ENCODE measurements at places on chromosomes 1 and 21.

DNA sequence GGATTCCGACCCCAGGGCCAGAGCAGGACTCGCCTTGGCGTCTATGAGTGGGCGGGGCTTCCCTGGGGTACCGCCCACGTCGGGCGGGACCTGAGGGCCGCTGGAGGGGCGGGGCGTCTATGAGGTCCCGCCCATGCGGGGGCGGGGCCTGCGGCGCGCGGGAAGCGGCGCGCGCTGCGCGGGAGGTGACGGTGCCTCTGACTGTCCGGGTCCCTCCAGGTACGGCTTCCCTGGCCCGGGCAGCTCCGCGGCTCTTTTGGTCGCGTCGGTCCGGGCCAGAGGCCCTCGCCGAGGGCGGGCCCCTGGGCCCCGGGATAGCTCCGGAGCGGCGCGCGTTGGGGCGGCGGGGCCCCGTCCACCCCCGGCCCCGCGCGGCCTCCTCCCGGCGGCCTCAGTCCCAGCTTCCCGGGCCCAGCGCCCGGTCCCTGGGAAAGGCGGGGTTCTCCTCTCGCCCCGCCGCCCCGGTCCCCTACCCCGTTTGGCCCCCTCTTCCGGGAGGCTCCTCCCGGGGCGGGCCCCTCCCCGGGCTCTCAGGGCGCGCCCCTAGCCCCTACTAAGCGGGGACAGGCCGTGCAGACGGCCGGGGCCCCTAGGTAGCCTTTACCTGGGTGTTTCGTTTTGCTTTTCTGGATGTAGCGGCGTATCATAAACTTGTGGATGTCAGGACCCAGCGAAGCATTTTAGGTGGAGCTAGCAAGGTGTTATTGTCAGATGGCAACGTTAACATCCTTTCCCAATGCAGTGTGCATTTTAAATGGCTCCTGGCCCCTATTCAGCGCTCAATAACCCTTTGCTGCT, at the start of gene CHAF1B:
Gene CHAF1B, plus strand, starts transcription at position 160 of the 798 bp plus-strand sequence. CDS start 745 bp downstream, outside the sequence.
- no peak for DNase-seq

GRCh38 chr1:93446837-93447451, 974 bp upstream of the FNBP1L start:
- no peak for DNase-seq

- no peak for DNase-seq
These were observed 58.1 kb downstream of the SCCPDH start for GRCh38 chr1:246782120-246782900.

DNA sequence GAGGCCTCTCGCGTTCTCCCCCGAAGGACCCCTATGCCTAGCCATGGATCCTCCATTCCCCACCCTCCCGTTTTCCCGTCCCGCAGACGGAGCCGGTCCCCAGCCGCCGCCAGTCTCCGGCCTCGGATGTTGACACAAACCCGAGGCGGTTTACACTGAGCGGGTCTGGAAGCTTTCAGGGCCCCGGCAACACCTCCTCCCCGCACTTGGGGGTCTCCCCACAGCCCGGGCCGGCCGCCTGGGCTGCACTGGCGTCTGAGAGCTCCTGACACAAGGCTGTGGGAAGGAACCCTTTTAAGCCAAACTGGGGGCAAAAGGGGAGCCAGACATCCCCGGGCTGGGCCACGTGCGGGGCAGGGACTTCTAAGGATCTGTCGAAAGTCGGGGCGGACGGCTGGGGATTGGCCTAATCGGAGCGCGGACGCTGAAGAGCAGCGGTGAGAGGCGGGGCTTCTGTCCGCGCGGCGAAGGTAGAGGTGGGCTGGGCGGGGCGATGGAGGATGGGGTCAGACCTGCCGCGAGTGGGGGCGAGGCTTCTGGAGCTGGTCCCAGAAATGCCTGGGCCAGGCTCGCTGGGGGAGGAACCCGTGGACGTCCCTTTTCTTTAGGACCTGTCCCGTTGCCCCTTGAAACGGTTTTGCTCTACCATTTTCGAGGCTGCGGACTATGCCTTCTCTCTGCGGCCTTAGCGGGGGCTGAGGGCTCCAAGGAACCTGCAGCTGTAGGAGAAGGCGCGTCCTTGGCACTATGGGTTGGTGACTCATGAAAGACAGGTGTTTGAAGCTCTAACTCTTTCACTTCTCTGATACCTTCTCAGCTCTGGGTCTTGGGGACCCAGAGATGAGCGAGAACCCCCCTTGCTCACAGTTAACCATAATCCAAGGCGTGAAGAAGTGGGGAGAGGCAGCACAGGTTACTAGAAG, 1.2 kb upstream of the HPCAL4 start:
- DNase-seq = no peak

- no peak for DNase-seq
These were observed 26.8 kb upstream of the NCAM2 start for GRCh38 chr21:20971296-20971921.

- DNase-seq = no peak
These were observed 438.1 kb downstream of the LMO4 start for GRCh38 chr1:87766737-87767136.

GRCh38 chr1:110544753-110545152, 25.8 kb upstream of the KCNA10 start:
- no peak for DNase-seq

DNA sequence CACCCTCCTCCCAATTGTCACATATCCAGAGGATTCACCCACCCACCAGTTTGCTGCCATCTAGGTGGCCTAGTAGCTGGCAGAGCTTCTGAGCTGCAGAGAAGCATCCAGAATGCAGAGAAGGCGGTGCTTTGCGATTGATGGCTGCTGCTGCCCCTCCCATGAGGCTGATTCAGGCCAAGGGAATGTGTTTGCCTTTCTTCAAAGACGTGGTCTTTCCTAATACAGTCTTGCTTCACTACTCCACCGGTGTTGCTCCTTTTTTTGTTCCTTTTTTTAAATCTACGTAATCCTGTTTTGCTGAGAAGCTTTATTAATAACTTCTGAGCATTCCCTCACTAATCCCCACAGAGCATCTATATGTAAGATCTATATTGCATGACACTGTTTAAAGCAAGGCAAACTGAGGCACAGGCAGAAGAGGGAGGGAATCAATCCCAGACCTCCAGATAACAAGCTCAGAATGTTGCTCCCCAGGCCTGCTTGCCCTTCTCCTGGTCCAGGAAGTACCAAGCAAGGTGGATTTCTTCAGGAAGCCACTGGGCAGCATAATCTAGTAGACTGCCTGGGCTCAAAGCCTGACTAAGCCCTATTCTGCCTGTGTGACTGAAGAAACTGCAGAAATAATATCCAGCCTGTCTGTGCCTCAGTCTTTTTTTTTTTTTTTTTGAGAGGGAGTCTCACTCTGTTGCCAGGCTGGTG, 275.5 kb upstream of the FMN2 start:
- DNase-seq = no peak

GRCh38 chr21:43902441-43902840, 37.4 kb downstream of the AGPAT3 start:
- DNase-seq = no peak

GRCh38 chr1:76782809-76783208, 84.5 kb upstream of the ST6GALNAC5 start:
- DNase-seq = no peak

GRCh38 chr1:15152318-15153183, 996 bp upstream of the TMEM51 start:
- no peak for DNase-seq

DNA sequence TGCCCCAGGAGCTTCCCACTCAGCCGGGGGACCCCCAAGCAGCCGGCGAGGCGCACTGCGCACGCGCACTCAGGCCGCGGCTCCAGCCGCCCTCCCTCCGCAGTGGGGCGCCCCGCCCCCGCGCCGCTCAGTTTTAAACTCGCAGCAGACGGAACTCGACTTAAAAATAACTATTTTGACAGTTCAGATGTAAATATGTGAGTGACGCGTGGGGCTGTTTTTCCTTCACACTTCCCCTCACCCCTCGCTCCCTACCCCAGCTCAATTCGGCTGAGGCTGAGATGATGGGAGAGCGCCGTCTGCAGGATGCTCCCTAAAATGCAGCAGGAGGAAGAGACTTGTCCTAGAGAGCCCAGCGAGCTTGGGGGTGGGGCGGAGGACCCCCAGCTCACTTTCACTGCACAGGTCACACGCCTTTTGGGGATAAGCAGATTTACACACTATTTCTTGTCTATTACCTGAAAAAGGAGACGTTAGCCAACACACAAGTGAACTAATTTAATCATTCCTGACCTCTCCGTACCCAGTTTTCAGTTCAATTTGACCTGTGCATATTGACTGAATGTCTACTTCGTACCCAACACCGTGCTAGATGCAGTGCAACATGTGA, 8.9 kb upstream of the LEMD1 start:
- no peak for DNase-seq

Data from cortex of kidney (tissue), 1 donor.